ENCODE measurements at places on chromosomes 4 and X.

GRCh38 chrX:15947648-15948317 is 93.2 kb upstream of the AP1S2 start:
- DNase-seq: peak; percentile 68

DNA sequence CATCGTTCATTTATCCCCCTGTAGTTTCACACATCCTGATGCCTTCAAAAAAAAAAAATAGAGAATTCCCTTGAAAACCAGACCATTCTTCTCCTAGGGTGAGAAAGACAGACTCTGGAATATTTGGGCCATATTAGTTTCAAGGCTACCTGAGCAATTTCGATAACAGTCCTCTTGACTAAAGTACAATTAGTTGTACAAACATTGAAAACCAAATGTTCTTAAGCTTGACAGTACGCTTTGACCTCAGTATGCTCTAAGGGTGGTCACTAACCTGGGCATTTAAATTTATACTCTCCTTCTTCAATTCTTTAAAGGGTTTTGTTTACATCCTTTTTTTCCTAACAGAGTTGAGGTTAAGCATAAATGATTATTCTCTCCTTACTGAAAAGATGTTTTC is 364.6 kb upstream of the FTHL17 start:
- no peak for DNase-seq

DNA sequence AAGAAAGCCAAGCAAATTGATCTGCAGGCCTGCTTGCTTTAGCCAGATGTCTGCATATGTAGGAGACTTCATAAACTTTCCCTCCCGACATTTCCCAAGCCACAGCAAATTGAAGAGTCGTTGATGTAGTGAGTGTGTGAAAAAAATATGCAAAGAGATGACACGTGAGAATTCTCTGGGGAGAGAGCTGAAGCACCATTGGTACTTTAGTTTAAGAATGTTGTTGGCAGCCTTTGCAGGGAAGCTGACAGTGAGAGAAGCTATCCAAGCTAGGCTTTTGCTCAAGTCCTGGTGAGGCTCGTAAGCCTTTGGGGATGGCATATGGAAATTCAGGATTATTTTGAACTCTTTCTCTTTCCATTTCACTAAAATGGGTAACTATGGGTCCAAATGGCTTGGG is 87.5 kb downstream of the GLRA2 start:
- peak; percentile 80 for DNase-seq

GRCh38 chrX:11766487-11766886 is 8.4 kb downstream of the MSL3 start:
- DNase-seq: no peak

- DNase-seq: peak; percentile 47
Measured at GRCh38 chrX:71994601-71995000, 84.0 kb downstream of the NHSL2 start.

GRCh38 chrX:30414144-30414543 is 105.0 kb upstream of the NR0B1 start:
- no peak for DNase-seq

- DNase-seq: no peak
Measured at GRCh38 chr4:121642292-121642691, 54.5 kb downstream of the ANXA5 start.

DNA sequence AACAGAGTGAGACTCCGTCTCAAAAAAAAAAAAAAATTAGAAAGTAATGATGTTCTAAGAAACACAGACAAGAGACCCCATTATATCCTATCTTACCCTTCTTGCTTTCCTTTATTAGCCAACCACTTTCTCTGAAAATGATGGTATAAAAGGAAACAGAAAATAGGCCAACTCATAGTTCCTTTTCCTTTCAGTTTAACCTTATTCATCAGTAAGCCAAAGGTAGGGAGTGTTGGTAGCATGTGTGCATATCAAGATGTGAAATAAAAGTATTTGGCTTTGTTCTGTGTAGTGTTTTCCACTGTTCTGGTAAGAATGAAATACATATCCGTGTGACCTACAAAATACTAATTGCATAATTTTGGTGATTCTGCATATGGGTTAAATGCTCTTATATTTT is 266.6 kb downstream of the ZNF674 start:
- DNase-seq: no peak

DNA sequence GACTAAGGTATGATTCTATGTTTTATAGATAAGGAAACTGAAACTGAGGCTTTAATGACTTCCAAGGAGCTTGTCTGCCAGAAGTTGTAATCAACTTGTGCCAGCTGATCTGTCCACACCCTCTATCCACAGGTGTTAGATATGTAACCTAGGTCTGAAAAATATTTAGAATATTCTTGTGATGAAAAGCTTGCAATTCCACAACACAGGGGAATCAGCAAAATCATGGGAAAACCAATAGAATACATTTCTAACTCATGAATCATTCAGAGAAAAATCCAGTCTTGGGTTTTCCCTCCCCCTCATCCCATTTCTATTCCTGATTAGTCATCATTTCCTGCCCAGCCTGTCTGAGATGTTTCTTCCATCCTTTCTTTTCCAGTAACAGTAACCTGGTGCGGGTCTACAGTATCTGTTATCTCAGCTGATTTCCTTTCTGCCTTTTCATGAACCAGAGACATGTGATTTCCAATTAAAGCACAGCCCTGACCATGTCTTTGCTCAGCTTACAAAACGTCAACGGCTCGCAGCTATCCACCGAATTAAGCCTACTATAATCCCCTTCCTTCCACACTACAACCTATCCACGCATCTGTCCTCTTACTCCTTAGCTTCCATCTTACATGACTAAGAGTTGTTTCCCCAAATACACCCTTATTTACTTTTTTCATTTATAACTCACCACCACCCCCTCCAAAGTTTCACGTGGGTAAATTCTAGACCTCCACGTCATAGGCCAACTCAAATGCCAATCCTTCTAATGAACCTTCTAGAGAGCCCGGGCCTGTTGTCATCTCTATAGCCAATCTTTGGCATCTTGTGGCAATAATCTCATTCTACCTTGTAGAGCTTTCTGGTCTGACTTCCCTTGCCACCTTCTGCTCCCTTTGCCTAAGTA is 961 bp upstream of the NOCT start:
- peak; percentile 88 for DNase-seq

DNA sequence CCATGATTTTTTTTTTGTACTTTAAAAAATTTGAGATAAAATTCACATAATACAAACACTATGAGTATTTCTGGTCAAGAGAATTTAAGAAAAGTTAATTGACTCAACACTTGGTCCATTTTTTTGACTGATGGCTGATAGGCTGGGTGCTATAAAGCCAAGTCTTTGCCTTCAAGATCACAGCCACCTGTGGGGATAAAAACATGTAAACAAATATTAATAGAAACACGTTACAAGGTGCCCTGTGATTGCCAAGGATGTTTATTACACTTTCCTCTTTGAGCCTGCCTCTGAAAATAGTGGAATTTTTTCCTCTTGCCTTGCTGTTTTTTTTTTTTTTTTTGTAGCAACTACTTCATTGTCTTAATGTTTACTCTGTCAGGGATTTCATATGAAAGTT is 63.3 kb downstream of the FHIP1A start:
- no peak for DNase-seq

DNA sequence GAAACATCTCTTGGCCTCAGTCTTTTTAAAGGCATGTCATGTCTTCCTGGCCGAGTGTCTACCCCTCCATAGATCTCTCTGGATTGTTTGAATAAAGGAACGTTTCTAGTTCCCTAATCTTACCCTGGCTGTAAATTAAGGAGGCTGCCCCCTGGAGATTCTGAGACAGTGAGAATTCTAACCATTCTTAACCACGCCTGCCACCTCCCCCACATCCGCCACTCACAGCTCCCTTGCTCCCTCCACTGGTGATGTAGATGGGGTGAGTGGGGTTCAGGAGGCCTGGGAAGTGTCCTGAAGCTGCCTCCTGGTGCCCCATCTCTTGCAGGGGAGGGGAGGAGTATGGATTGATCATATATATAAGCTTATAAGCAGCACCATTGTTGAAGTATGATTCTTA is 48.0 kb upstream of the TRIM2 start:
- DNase-seq: peak; percentile 10

DNA sequence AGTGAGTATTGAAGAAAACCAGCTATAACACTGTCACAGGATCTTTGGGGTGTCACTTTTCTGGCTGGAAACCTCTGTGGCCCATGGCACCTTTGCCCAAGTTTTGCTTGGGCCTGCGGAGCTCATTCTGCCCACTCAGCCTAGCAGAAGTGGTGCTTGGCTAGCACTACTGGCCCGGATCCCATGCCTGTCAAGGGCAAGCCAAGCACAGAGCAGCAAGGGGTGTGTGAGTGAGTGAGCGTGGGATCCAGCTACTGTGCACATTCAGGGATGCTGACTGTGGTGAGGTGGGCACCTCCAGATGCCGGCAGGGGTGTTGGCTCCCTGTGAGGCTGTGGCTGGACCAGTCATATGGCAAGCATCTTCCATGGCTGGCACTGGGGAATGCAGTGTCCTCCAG is 55.4 kb upstream of the RASGEF1B start:
- no peak for DNase-seq

DNA sequence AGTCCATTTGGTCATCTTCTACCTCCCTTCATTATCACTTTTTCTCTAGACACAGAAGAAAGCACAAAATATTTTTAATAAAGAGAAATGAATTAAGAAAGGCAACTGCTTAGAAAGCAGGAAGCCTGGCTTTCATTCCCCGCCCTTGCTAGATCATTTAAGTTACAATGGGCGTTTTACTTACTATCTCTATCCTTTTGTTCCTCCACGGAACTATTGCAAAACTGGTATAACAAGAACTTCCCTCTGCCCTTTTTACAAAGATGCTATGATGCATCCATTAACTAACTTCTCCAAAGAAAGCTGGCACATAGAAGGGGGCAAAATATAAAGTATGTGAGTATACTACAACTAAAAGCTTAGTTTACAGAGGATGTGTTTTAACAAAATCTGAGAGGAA is 434.5 kb upstream of the FTHL17 start:
- DNase-seq: no peak

GRCh38 chr4:152936446-152937335 is 568 bp downstream of the FHDC1 start:
- DNase-seq: peak; percentile 62

- DNase-seq: no peak
Measured at GRCh38 chr4:187251896-187252295, 528.2 kb upstream of the FAT1 start.

DNA sequence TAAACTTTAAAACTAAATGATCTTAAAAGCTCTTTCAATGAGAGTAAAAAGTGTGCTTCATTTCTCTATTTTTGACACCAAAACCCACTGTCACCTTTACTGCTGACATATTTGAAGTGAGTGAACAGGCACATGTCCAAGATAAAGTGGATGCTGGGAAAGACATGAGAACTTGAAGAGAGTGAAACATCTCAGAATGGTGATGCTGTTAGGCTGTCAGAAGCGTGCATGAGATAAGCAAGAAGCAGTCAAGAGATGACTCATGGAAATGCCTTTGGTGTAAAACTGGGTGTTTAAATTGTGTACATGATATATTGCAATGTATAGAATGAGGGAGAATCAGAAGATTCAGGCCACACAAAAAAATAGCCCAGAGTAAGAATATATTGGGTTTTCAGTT is 21.8 kb upstream of the GBA3 start:
- DNase-seq: peak; percentile 17

DNA sequence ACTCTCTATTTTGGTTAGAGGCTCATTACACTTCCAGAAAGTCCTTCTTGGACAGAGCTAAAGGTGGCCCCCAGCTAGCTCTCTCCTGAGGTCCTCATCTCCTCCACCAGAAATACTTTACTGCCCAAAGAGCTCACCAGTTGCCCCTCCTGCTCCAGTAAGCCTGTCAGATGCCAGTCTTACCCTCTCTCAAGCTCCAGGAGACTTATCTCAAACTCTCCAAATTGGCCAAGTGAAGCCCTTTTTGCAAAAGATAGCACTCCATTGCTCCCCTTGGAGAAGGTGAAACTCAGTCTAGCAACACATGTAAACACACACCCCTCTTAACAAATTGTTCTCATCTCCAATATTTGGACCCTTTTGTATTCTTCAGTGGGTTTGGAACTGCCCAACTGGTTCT is 128.5 kb downstream of the ZNF330 start:
- no peak for DNase-seq

GRCh38 chrX:30217465-30217864 is 2.1 kb downstream of the MAGEB2 start:
- no peak for DNase-seq

GRCh38 chr4:8081171-8081570 is 77.4 kb downstream of the ABLIM2 start:
- no peak for DNase-seq

DNA sequence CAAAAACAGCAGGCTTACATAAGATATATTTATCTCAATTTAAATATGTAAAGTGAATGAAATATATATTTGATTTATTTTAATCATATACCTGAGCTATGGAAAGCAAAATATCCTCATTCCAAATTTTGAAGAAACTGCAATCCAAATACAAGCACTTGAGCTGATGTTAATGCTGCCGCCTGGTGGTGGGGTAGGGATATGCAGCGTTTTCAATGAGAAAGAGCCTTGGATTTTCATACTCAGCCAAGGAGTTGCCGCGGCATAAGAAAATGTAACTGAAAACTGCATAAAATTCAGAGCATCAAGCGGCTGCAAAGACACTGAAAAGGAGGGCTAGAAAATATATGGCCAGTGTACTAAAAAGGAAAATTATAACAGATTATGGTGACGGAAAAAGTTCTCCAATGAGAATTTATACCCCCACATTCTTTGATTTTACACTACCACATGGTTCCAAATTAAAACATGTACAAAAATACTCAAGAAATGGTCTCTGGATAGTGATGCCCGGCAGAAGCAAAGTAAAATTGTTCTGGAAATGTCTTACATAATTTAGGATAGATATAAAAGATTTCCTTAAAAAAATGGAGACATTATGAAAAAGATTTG is 660.3 kb upstream of the PITX2 start:
- peak; percentile 56 for DNase-seq

GRCh38 chrX:55709735-55710134 is 7.8 kb upstream of the RRAGB start:
- no peak for DNase-seq

DNA sequence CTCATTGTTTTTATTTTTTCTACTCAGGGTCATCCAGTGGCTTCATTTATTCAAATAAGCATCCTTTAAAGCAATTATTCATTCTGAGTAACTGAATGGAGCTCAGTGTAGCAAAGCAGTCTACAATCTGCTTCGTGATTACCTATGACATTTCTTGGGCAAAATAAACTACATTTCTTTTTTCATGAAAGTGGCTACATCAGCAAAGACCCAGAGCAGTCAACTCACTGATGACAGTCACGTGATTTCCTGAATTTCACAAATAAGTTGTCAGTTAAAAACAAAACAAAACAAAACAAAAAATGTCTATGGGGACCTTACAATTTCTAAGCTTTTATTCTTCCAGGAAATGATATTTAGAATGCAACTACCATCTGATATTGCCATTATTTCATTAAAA is 182.1 kb downstream of the VEGFC start:
- DNase-seq: no peak

GRCh38 chr4:77711469-77711868 is 105.8 kb downstream of the CXCL13 start:
- no peak for DNase-seq

GRCh38 chr4:5043579-5043978 is 7.7 kb upstream of the STK32B start:
- no peak for DNase-seq

DNA sequence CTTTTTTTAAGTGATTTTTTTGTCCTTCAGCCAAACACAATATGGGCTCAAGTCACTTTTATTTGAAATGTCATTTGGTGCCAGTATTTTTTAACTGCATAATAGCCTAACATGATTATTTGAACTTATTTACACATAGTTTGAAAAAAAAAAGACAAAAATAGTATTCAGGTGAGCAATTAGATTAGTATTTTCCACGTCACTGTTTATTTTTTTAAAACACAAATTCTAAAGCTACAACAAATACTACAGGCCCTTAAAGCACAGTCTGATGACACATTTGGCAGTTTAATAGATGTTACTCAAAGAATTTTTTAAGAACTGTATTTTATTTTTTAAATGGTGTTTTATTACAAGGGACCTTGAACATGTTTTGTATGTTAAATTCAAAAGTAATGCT is 62.1 kb downstream of the EDNRA start:
- DNase-seq: peak; percentile 61
